Lower leg skin (tissue), 4 donors: ENCODE measurements at places on chromosomes 5 and 9. TPM values are rescaled to one million over a fixed set of nuclear protein-coding genes. Genes with fewer than 3 reads are reported as not detected.

ZDHHC11 gene
- 3.8 TPM for total RNA-seq

CCNO gene
- 2.4 TPM for total RNA-seq

LPCAT1 gene
- total RNA-seq: 10.4 TPM

SEMA6A gene
- 7.0 TPM for total RNA-seq

ZNG1E gene
- total RNA-seq: 64.6 TPM

PCDHB16 gene
- total RNA-seq: 2.6 TPM
